NCI-H1417 (cell line): ENCODE measurements at places on chromosomes 11 and 22.

- no peak for DNase-seq
These were observed 101.1 kb upstream of the FAT3 start for GRCh38 chr11:92123540-92123939.

DNA sequence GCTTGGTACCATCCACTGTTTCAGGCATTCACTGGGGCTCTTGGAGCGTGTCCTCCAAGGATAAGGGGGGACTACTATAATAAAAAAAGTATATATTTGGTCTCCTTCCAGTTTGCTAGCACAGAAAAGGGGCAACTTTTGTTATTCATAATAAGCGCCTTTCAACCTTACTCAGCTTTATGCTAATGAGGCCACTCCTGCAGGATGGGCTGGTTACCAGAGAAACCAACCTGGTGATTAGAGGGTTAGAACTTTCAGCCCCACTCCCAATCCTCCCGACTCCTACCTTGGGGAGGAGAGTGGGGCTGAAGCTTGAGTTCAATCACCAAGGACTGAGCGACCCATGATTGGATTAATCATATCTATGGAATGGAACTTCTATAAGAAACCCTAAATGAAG, 31.8 kb downstream of the PPFIBP2 start:
- no peak for DNase-seq

- DNase-seq: peak; percentile 47
These were observed 1112.0 kb upstream of the CCDC90B start for GRCh38 chr11:84398017-84398626.

DNA sequence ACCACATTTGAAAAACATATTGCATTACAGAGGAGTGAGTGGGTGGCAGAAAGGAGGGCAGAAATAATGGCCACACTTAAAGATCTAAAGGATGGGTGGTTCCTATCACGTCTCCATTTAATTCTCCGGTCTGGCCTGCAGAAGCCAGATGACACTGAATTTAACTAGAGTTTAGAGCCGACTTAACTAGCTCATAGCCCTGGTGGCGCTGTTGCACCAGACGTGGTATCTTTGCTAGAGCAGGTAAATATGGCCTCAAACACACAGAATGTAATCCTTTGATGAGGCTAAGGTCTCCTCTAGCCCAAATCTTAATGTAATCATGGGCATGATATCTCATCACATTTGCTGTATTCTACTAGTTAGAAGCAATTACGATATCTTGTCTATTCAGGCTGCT, 51.5 kb upstream of the GAL start:
- peak; percentile 50 for DNase-seq

DNA sequence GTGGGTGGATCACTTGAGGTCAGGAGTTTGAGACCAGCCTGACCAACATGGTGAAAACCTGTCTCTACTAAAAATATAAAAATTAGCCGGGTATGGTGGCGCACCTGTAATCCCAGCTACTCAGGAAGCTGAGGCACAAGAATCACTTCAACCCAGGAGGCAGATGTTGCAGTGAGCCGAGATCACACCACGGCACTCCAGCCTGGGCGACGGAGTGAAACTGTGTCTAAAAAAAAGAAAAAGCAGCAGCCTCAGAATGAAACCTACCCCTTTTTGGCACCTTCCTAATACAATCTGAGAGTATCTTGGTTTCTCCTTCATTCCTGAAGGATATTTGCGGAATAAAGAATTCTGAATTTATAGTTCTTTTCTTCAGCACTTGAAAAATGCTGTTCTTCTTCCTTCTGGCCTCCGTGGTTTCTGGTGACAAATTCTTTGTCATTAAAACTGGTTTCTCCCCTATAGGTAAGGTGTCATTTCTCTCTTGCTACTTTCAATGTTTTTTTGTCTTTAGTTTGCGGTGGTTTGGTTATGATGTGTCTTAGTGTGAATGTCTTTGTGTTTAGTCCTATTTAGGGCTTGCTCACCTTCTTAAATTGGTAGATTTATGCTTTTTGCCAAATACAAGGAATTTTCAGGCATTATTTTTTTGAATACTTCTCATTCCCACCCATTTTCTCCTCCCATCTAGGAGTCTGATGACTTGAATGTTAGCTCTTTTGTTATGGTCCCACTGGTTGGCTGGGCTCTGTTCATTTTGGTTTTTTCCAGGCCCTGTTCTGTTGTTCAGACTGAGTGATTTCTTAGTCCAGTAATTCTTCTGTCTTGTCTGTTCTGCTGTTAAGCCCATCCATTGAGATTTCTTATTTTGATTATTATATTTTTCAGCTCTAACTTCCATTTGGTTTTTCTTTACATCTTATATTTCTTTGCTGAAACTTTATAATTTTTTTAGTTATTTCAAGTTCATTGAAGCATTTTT, 15.4 kb downstream of the ASRGL1 start:
- no peak for DNase-seq

DNA sequence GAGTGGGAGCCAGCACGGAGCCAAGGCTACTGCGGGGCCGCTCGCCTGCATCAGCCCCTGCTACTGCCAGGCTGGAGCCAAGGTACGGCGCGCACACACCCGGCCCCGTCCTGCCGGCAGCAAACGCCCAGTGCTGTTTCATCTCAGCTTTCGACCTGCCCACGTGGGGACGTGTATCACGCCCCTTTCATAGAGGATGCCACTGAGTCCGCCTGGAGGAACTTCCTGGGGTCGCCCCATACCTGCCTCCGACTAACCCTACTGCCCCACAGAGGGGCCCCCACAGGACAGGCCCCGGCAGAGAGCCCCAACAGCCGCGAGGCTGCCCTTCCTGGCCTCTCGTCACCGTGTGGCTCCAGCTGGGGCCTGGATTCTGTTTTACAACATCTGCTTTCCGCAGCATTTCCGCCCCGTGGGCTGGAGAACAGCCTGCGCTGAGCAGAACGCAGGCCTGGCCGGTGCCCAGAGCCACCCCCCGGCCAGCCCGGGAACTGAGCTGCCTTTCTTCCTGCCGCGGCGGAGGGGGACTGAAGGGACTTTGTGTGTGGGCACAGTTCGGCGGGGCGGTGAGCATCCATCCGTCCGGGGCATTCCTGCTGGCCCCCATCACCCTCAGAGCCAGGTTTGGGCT, 22.9 kb upstream of the ARHGAP8 start:
- DNase-seq: no peak

DNA sequence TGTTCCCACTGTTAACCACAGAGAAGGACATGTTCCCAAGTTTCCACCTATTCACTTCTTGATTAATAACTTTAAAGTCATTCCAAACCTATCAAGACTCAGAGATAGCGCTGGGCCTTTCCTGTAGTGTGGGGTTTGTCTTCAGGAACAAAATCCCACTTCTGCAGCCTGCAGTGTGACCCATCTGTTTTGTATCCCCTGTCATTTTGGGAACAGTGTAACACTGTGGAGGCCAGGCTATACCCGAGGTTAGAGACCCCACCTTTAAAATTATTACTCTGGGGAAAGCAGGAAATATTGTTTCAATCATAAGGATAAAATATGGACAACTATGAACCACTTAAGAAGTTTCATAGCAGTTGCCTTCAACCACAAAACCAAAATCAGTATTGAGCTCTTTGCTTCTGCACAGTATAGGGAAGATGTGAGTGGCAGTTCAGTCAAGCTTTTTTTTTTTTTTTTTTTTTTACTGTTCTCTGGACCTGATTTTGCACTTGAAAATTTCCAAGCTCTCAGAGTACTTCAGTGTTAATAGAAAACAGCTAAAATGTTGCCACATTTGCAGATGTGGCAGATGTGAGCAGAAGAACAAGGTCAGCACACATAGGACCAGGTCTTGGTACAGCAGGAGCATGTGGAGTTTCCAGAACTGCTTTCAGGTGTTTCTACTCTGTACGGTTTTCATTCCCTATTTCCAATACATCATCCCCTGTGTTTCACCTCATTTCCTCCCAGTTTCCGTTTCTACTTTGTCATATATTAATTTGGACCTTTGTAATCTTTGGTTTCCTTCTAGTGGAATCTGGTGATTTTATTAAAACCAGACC, 121.5 kb downstream of the MAML2 start:
- DNase-seq: no peak

DNA sequence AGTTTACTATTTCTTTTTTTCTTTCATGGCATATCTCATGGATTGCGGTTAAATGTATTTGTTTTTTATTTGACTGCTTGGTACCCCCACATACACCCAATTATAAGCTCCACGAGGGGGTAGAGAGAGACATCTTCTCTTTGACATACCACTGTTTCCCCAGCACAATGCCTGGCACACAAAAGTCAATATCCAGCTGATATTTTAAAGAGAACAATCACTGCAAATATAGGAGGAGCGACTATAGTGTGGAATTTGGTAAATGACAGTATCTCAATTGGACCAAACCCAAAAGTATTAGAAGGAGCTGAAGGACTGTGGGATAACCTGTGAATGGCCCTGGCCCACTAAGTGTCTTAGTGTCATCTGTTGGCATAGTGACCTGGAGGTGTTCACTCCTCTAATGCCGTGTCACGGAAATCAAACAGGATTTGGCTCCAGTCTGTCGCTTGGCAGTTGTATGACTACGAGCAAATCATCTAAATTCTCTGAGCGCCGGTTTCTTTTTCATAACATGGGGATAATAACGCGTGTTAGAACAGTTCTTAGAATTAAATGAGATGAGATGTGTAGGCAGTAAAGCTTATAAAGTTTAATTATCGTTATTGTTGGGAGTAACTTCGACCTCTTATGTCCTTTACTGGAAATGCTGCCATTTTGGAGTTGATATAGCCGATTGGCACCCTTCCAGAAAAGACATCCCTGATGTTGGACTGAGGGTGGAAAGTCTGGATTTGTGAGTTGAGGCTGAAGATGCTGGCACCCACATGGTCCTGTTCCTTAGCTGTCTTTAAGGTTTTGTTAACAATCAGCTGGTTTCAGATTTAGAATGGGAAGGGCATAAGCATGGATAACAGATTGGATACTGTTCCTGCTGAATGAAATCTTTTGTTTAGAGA, 144.5 kb downstream of the DBX1 start:
- DNase-seq: no peak

- DNase-seq: peak; percentile 62
These were observed 1181.6 kb downstream of the TBC1D22A start for GRCh38 chr22:47943729-47944700.

- no peak for DNase-seq
These were observed 516.9 kb upstream of the TENM4 start for GRCh38 chr11:79957702-79958101.

- no peak for DNase-seq
These were observed 123.2 kb upstream of the SORL1-AS1 start for GRCh38 chr11:121575963-121576290.

DNA sequence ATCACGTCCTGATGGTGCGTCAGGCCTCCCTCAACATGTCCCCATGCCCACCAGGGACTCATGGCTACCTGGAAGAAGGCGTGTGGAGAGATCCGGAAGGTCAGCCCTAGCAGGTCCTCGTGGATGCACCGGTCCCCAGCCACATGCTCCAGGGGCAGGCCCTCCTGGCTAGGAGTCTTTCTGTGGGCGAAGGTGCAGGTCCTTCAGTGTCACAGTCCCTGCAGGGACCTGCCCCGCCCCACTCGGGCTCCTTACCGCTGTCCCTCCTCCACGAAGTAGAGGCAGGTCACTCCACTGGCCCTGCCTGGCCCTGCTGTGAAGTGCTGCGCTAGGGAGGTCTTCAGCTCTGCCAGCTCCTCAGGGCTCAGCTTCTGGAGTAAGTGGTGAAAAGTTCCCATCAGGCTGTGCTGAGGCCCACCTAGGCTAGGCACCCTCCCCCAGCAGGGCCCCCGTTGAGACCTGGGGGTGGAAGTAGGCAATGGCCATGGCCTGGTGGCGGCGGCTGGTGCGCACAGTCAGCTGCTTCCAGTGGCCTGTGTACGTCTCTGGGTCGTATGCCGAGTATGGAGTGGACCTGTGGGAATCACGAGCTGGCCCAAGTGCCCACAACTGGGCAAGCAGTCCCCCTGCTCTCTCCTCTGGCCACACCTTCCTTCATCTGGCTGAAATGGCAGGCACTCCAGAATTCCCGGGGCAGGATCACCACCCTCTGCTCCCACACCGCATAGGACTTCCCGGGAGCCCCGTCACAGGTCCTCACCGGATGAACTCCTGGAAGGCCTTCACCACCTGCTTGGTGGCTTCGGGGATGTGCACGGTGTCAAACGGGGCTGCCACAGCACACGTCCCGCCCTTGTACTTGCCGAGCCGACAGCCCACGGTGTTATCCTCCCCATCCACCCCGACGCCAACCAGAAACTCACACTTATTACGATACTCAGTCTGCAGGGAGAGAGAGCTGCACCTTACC, 1.1 kb upstream of the RANBP1 start:
- no peak for DNase-seq

DNA sequence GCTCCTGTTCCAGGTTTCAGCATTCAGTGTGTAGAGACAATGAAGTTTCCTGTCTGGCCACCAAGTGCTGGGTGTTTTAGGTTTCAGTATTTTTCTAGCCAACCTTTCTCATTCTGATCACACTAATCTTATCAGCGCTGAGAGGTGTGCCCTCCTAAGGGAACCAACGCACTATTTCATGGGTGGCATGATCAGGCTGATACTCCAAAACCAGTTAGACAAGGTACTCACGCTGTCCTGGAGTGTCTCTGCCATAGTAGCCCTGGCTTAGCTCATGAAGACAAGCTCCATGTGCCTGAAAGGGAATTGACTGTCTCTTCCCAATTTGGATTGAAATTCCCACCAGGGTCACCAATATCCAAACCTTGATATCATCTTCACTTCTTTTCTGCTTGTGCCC, 8.0 kb upstream of the RAB38 start:
- DNase-seq: no peak

DNA sequence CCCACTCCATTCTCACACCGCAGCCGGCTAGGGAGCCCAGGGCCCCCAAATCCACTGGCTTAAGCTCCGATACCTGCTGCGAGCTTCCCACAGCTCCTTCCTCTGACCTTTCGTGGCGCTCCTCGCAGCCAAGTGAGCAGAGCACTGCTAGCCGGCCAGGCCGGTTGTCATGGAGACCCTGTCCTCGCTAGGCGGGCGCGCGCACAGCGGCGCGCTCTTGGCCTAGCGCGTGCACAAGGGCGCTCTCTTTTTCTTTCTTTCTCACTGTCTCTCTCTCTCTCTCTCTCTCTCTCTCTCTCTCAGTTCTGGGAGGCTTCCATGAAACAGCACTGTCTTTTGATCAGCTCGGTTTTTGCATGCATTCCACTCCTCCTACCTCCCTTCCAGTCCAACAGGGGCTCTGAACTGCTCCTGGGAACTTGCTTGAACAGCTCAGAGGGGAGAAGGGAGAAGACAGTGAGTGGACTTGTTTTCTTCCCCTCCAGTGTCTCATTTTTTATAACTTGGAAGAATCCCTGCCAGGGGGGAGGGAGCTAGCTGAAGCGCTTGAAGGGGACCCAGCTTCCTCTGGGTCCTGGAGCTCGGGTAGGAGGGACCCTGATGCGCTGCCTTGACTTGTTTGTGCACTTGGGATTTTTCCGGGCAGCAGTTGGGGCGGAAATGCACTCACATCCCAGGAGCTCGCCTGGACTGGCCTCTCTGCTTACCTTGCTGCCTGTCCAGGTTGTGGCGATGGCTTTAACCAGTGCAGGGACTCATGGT, 100.3 kb upstream of the AKIP1 start:
- peak; percentile 85 for DNase-seq

- no peak for DNase-seq
These were observed 13.2 kb downstream of the CCND1 start for GRCh38 chr11:69654001-69654659.

DNA sequence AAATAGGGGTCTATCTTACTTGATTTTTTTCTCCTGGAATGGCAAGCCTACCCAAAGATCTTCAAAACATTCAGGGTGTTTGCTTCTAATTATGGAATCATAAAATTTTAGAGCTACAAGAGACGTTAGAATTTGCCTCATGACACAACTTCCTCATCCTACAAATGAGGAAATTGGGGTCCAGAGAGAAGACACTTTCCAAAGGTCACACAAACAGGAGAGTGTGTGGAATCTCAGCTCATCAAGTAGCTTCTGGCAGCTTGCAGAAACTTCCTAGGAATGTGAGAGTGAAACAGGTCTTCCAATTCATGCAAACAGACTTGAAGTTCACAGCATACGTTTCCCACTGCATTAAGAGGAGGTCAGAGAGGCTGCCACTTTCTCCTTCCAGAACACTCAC, 976.0 kb downstream of the OPCML start:
- DNase-seq: no peak
